ENCODE measurements at places on chromosomes 7 and 10.

GRCh38 chr10:97179731-97180362 is 5.9 kb downstream of the SLIT1 start:
- DNase-seq, result peak; percentile 30

GRCh38 chr7:143255564-143255963 is 7.7 kb upstream of the GSTK1 start:
- DNase-seq, result no peak

GRCh38 chr10:125551247-125551646 is 131.7 kb downstream of the TEX36 start:
- DNase-seq, result no peak

- no peak for DNase-seq
Observed at GRCh38 chr10:67780759-67781538, 57.0 kb downstream of the DNAJC12 start.

DNA sequence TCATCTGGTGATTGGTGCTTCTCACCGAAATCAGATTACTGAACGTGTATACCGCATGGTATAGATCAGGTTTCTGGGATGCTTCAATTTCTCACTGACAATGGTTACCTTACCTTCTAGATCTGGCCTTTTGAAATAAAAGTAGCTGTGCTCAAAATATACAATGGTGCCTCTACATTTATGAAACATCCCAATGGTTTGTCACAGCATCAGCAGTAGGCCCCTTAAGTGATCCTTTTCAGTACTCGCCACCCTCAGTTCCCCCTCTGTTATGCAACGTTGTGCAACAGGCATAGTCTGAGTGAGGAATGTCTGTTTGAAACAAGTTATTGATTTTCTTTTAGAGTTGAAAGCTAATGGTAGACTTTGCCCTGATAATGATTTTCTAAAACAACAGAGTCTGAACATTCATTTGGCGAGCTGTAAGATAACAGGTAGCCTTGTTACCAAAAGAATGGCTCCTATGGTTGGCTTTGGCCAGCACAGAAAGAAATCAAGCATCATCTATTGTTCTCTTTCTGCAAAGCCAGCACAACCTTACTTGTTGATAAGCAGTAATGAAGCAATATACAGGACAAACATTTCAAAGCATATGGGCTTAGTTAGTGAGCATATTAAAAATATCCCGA is 693.9 kb downstream of the PARD3 start:
- no peak for DNase-seq

DNA sequence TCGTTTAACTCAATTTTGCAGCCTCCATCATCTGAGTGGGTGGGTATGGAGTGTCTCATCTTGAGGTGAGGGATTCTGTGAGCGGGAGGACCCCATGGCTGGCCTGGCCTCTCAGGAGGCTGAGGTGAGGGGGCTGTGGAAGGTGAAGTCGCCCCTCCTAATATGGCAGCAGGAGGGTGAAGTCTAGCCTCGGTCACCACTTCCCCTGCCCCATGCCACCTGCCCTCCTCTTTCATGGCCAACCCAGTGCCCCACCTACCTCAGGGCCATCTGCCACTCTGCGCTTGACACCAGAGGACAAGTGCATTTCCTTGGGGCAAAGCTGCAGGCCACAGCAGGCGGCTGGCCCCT is 8.7 kb downstream of the RASGEF1A start:
- no peak for DNase-seq

DNA sequence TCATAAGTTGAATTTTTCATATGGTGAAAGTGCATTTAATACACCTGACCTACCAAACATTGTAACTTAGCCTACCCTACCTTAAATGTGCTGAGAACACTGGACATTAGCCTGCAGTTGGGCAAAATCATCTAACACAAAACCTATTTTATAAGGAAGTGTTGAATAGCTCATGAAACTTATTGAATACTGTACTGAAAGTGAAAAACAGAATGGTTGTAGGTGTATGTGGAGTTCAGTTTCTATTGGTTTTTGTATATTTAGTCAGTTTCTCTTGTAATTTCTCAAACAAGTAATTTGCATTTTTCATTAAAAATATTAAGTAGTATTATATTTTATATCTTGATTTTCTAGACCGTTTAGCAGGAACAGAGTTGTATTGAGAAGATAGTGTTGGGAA is 15.3 kb downstream of the CCDC7 start:
- DNase-seq, result no peak

DNA sequence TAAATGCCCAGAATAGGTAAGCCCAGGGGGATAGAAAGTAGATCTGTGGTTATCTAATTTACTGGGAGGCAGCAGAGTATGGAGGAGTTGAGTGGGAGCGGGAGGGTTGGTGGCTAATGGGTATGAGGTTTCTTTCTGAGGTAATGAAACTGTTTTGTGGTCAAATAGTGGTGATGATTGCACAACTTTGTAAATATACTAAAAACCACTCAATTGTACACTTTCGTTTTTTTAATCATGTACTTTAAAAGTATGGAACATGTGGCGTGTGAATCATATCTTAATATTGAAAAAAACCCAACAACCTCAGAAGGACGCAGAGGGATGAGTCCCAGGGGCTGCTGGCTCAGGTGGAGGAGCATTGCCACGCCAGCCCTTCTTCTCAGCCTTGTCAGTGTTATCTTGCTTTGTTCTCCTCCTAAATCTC is 118.1 kb downstream of the WDR11 start:
- DNase-seq, result no peak

- no peak for DNase-seq
Observed at GRCh38 chr10:3419719-3420495, 247.3 kb upstream of the PITRM1 start.

- no peak for DNase-seq
Observed at GRCh38 chr10:110569736-110570135, 2.2 kb downstream of the SMC3 start.

DNA sequence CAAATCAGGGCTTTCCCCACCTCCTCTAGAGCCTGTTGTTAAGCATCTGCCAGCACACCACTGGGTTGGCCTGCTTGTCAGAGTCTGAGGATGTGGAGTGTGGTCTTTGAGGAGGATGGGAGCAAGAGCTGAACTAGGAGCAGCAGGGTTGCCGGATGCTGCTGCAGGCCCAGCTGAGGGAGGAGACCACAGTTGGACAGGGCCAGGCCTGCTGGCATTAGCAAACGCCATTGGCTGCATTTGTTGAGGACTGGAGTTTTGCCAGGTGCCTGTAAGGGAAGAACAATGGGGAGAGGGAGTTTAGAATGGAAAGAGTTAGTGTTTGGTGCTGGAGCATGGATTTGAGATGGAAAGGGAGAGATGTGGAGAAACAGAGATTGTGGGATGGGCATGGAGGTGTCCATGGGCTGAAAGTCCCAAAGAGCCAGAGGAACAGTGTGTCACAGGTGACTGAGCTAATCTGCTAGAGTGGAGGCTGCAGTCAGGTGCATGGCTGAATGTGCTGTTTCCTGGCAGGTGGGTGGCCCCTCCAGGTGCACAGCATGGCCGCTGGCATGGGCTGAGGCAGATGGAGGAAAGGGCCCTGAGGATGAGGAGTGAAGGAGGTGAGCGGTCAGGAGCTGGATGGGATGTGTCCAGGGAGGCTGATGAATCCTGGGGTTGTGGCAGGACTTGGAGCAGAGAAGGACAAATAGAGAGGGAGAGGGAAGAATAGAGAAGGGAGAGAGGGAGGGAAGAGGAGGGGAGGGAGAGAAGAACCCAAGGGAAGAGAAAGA is 40.7 kb downstream of the LEP start:
- no peak for DNase-seq

DNA sequence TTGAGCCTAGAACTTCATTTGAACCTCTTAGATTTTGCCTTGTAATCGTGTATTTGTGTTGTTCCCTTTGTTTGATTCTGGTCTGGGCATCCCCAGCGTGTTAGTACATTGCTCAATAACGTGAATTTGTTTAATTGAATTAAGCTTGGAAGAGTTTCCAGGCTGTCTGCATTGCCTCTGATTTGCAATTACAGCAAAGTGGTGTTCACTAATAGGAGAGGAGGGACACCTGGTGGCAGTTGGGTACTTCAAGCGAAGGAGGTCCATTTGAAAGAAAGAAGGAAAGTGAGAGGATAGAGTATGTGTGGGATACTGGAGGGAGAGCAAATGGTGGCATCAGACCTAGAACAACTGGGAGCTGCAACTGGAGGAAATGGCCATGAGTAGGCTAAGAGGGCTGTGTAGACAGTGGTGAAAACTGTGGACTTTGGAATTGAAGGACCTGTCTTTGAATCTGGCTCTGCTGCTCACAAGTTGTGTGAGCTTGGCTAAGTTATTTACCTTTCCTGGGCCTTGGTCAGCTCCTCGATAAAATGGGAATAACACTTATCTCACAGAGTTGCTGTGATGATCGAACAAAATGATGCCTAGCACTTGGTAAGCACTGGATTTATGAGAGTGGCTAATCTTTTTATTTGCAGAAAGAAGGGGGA is 15.1 kb downstream of the LSMEM1 start:
- DNase-seq, result peak; percentile 14

DNA sequence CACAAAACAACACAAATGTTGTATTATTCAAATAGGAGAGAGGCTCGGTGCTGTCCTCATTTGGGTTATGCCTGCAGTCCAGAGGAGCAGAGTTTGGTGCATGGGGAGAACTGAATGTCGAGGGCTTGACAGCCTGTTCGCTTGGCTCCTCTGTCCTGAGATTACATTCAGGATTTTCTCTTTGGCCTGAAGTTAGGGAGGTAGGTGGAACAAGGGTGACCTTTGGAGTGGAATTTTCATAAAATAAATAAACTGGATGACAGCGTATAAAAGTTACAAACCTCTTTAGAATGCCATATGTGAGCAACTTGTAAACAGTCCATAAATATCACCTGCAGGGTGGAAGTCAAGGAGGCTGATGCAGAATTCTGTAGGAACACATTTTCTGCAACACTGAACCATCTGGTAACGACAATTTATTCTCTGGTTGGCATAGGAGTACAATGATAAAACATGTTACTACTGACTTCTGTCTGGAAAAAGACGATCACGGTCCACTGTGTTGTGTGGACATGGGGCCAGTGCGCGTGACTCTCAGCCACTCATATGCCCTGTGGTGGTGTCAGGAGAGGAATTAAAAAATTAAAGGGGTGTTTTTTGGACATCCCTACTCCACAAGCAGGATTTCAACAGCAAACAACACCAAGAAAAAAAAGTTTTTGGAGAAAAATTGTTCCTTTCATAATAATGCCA is 33.2 kb downstream of the NRP1 start:
- no peak for DNase-seq

DNA sequence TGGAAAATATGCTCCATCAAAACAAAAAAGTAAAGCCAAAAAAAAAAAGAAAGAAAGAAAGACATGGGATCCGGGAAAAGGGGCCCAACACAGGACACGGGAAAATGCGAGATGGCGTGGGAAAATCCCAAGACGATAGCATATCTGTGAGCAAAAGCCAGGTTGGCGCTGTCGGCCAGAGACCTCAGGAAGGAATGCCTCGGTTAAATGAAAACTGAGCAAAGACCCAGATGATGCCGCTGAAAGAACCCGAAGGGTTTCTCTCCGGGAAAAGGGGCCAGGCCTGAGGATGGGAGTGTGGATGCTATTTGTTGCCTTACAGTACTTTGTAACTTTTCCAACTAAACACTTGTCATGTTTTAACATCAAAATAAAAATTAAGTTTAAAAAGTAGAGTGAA is 49.5 kb upstream of the PPP2R2D start:
- no peak for DNase-seq

GRCh38 chr7:90242369-90243168 is 2.4 kb upstream of the CFAP69 start:
- no peak for DNase-seq

- DNase-seq, result no peak
Observed at GRCh38 chr7:91835091-91835825, 45.2 kb downstream of the MTERF1 start.

DNA sequence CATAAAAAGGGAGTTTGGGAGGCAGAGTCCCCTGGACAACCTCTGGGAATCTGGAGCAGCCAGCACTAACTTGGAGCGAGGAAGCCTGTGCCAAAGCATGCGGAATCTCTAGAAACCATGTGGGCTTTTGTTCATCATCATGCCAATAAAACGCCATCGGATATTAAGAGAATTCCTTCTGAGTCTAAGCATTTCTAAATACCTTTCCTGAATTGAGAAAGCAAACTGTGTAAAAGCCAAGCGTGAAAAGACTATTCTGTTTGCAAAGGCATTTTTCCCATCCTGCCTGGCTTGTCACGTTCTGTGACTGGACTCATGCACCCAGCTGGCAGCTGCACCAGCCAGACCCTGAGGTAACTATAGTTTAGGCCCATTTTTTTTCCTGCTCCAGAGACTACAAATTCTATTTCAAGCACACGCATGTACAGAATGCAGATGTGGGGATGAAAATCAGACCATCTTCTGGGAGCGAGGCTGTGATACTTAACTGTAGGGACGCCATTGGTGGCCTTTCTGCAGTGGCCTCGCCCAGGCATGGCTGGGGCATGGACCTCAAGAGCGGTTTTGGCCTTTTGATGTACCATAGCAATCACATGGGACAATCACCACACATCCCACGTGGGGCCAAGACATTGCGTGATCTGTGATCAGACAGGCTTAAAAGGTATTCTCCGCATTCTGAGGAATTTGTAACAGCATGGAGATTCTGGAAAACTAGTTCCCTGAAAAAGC is 218.9 kb downstream of the KIAA1217 start:
- no peak for DNase-seq

DNA sequence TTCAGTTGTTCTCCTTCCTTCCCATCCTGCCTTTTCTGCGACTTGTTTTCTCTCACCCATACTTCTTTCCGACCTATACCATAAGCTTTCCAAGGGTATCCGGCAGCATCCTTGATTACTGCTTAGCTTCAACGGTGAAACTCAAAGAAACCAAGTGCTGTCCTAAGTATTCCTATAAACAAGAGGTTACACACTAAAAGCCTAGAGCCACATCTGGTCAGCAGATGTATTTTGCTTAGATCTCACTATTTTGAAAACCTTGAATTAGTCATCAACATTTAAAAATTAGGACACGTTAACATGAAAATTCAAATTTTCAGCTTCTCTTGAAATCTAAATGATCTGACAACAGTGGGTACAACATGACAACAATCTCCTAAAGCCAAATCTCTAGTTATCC is 20.0 kb downstream of the ARHGAP21 start:
- no peak for DNase-seq

DNA sequence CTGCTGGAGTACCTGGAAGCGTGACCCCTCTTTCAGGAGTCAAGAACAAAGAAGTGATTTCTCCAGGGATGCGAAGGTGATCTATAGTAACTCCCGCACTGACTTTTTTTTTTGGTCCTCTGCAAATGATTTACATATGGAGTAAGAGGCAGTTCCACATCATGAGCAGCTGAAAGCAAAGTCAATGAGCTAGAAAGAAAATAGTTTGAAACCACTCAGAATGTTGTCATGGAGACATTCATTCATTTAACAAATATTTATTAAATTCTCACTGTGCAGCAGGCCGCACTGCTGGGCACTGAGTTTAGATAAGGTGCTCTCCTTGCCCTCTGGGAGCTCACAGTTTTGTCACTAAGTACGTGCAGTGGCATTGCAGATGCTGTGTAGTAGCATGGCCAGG is 206.7 kb downstream of the CAMK1D start:
- DNase-seq, result no peak

- peak; percentile 0 for DNase-seq
Observed at GRCh38 chr7:7867846-7868571, 100.6 kb upstream of the GLCCI1 start.
